Pons (tissue), 1 donor: ENCODE measurements at places on chromosomes 3 and 15.

DNA sequence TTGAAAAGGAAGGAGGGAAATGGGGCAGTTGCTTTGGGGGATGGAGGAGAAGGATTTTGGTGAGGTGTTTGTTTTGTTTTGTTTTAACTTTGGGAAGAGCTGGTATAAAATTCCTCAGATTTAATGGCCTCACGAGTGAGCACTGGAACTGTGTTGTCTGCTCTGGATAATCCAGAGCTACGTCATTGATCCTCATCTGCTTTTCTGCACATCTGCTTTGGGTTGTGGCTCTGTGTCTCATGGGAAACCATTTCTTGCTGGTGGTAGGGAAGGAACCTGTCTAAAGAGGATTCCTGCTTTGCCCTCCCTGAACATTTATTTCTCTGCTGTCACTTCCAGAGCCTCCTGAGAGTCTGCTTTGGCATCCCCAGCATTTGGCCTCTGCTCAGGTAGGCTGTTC, 3.1 kb downstream of the SNRK start:
- no peak for DNase-seq

DNA sequence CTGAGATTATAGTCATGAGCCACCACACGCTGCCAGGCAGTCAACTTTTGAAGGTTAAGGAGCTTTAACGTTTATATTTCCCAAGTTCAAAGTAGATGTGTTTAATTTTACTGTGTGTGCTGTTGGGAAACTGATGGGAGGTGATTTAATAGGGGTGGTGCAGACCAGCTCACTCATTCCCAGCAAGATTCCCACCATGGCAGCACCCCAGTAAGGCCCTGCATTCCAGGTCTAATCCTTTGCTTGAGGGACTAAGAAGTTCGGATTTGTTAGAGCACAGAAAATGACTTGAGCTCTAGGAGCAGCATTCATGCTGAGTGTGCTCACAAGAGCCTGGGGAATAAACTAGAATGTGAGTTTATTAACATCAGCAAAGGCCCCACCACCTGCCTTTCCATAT, 25.2 kb downstream of the TSEN2 start:
- no peak for DNase-seq

DNA sequence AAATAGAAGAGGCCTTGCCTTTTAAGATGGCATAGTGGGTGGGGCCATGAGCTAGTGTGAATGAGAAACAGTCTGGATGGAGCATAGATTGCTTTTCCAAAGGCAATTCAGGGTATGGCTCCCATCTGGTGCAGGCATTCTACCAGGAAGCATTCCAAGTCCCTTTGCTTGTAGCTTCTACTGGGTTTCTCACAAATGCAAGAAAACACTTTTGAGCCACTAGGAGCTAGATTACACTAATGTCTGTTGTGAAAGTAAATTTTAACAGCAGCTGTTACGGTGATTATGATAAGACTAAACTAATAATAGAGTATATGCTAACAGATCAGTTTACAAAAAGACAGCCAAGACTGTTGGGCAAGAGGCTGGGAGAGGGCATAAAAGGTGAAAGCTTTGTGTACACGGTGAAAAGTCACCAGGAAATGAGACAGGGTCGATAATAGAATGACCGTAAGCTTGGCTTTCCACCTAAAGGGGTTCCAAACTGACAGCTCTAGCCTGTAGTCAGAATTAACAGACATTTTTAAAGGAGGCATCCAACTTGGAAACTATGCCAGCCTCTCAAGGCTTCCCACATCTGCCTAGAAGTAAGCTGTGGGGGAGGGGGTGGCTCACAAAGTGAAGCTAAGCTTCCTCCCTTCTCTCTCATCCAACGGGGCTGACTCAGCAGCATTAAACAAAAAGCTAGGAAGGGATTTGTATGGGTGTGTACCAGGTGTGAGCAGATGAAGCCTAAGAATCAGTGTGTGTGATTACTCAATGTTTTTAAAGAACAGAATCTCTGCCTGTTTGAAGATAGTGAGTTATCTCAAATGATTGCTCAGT, 61.1 kb upstream of the GPD1L start:
- DNase-seq = peak; percentile 31

- no peak for DNase-seq
These were observed 51.5 kb upstream of the SLCO2A1 start for GRCh38 chr3:134081211-134081610.

- DNase-seq = no peak
These were observed 36.4 kb downstream of the CLASP2 start for GRCh38 chr3:33681667-33682066.

- DNase-seq = no peak
These were observed 65.8 kb upstream of the GSK3B start for GRCh38 chr3:120160050-120160449.

GRCh38 chr3:134239538-134239937, 11.1 kb downstream of the RYK start:
- DNase-seq = no peak

DNA sequence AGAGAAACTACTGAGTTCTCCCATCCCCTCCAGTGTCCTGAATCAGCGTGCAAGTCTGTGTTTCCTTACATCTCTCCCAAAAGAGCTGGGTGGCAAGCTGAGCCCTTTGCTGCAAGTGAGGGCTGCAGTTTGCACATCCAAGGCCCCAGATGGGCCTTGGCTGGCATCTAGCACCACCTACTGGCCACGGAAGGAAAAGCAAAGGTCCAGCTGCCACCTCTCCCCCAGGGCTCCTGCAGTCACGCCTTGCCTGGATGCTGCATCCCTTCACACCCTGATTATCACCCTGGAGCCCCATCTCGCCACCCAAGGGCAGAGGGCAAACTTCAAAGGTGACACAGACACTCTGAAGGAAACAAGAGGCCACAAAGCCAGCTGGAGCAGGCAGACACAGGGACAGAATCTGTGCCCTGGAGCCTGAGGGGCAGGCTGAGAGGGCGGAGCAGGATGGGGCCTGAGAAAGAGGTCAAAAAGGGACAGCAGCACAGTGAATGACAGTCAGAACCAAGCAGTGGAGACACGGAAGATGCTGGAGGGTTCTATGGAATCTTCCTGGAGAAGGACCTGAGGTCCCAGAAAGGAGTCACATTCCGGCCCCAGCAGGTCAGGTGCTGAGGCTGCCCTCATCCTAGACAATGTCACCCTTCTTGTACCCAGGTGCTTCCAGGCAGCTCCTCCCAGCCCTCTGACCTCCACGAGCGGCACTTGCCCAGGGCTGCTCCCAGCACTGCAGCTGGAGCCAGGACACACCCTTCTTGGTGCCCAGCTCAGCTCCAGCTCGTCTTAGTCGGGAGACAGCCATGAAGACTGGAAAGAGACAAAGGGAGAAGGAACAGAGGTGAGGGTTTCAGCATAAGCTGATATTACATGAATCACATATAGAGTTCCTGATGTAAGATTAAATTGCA, 18.3 kb upstream of the NTRK3 start:
- DNase-seq = peak; percentile 72

- DNase-seq = no peak
These were observed 17.7 kb downstream of the SLC25A20 start for GRCh38 chr3:48881006-48881405.

- DNase-seq = peak; percentile 8
These were observed 40.9 kb upstream of the ADAMTSL3 start for GRCh38 chr15:83612898-83613635.

GRCh38 chr3:196528639-196529233, 13.6 kb upstream of the SMCO1 start:
- DNase-seq = peak; percentile 22

DNA sequence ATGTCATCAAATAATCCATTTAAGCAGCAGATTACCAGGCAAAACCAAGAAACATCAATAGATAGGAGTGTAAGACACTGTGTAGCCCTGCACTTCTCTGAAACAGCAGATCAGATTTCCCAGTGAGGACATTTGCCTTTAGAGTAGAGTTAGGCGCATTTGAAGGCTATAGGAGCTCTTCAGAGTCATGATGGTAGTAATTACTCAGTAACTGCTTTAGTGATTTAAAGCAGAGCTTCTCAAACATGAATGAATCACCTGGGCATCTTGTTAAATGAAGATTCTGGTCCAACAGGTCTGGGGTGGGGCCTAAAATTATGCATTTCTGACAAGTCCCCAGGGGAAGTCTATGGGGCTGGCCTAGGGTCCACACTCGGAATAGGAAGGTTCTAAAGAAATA, 36.9 kb downstream of the THRB start:
- no peak for DNase-seq

- DNase-seq = no peak
These were observed 31.2 kb downstream of the FOXB1 start for GRCh38 chr15:60035344-60035743.

- no peak for DNase-seq
These were observed 37.8 kb upstream of the ANPEP start for GRCh38 chr15:89852342-89852995.

GRCh38 chr3:149366941-149367840, 10.3 kb downstream of the TM4SF1 start:
- DNase-seq = no peak

- no peak for DNase-seq
These were observed 209.0 kb downstream of the GAP43 start for GRCh38 chr3:115832265-115832664.

GRCh38 chr3:62975566-62975965, 100.3 kb upstream of the CADPS start:
- DNase-seq = no peak

DNA sequence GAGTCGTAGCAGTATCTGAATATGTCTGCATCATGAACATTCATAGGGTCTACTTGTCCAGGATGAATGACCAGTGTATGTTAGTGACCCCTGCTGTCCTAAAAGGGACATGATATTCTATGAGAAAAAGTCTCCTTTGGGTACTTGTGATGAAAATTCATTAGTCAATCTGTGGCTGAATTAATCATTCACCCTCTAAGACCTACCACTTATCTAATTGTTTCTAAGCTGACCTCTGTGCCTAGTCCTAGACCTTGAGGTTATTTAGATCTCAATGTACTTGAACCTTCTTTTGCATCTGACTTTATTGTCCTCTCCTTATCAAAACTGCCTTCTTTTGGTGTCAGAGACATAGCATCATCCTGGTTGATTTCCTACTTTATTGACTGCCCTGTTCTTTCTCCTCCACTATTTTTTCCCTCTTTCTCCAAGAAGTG, 799.3 kb downstream of the DIPK2A start:
- DNase-seq = peak; percentile 95

DNA sequence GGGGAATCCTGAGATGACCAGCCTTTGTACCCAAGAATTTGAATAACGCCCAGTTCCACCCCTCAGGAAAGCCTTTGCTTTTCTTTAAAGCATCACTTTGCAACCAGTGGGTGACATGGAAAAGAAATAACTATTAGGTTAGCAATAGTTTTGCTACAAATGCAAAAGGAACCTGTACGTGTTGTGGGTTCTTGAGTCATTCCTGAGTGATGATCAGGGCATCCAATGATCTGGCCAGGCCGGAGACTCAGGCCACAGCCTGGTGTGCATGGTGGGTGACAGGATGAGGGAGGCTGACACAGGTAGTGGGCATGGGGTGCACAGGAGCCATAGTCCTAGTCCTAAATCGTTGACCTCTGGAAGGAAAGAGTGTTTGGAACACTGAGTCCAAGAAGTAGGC, 321.4 kb upstream of the IL12A start:
- DNase-seq = no peak

- no peak for DNase-seq
These were observed 94.3 kb downstream of the RYR3 start for GRCh38 chr15:33405096-33405495.

DNA sequence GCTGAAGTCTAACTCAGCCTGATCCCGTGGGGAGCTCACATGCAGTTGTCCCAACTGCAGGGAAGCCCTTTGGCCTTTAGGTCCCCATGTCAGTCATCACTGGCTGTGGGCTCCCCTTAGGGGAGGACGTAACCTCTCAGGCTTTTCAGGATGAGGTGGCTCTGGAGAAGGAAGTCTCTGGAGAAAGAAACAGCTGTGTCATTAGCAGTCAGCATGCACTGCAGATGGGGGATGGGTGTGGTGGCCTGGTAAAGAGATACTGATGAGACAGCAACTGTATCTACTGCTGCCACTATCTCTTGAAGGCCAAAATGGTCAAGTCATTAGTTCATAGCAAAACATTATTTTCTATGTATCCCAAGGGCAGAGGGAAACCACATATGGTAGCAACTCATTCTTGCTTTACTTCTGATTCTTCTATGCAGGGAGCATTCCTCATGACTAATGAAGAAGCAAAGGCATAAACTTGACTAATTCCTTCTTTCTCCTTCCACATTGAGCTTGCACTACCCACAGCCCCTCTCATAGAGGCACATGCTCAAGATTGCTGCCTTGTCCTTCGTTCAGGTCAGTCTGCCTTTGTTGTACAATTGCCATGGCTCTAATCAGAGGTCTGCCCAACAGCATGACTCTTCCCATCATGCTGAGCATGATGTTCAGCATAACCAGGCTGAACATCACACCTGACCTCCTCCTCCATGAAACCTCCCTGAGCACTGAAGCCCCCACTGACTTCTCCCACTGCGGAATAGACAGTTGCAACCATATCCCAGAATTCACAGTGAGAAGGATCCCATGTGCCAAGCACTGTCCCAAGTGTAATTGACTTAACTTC, 47.8 kb upstream of the TMEM158 start:
- no peak for DNase-seq

DNA sequence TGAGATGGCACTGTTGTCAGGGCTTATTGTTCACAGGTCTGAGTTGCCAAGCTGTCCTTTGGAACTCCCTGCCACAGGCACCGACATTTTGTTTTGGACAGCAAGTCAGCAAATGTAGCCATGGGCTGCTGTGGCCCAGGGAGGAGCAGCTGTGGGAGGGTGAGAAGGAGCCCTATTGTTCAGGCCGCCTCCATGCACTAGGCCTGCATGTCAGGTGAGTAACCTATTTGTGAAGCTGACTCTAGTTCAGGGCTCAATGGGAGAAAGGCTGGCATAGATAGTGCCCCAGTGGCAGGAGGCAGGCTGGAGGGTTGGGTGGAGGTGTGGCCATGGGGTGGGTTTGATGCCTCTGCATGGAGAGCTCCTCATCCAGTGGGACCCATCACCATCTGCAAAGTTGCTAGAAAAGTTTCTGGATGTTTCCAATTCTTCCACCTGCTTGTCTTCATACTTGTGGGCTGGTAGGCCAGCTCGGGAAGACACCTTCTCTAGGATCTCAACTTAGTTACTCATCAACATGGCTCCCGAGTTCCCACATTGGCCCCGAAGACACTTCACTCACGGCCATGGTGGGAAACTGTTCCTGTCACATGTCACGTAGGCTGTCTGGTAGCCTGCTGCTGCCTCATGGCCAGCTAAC, 19.5 kb downstream of the AMOTL2 start:
- DNase-seq = peak; percentile 41

GRCh38 chr3:158509891-158510290, 61.1 kb upstream of the MLF1 start:
- DNase-seq = no peak

DNA sequence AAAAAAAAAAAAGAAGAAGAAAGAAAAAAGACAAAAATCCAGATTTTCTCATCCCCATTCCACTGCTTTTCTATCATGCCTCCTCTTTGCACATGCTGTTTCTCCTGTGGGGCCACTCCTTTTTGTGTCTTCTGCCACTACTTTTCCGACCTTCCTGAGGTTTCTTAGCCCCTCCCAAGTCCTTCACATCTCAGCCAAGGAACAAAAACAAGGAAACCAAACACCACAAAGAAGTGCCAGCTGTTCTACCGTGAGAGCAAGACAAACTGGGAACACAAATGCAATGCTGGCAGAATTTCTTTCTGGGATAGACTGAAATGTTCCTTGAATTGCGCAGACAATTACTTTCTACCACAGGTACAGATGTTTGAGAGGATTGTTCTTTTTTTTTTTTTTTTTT, 83.2 kb downstream of the MB21D2 start:
- DNase-seq = no peak
